Vagina (tissue), 2 donors: ENCODE measurements at places on chromosomes 16 and 17.

DNA sequence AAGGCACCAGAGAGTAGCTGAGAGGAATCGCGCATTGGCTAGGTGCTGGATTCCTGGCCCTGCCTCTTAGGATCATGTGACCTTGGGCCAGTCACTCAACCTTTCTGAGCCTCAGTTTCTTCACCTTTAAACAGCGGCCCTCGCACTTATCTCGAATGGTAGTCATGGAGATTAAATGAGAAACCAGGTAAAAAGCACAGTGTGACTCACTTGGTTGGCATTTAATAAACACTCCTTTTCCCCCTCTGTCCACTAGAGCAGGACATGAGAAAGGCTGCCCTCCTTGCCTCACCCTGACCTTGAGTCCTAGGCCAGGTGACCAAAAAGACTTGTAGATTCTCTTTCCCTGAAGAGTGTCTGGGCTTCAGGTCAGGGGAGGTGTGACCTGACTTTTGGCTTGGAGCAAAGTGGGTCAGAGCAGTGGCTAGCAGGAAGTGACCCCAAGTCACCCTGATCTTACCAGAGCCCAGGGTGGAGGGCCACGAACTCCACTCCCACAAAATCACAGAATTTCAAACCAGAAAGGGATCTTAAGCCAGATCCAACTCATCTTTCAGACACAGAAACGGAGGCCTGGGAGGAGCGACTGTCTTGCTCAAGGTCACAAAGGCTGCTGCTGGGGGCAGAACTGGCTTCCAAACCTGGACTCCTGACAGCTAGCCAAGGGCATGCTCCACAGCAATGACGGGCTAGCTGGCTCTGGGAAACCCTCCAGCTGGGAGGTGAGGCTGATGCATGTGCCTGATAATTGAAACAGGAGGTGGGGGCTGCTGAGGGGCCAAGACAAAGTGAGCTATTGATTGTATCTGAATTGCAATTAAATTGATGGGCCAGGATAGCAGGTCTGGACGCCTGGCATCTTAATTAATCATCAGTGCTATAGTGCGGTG, 65.2 kb downstream of the PIPOX start:
- no peak for DNase-seq

- DNase-seq = no peak
These were observed 290.6 kb downstream of the BCAS3 start for GRCh38 chr17:60968266-60968665.

DNA sequence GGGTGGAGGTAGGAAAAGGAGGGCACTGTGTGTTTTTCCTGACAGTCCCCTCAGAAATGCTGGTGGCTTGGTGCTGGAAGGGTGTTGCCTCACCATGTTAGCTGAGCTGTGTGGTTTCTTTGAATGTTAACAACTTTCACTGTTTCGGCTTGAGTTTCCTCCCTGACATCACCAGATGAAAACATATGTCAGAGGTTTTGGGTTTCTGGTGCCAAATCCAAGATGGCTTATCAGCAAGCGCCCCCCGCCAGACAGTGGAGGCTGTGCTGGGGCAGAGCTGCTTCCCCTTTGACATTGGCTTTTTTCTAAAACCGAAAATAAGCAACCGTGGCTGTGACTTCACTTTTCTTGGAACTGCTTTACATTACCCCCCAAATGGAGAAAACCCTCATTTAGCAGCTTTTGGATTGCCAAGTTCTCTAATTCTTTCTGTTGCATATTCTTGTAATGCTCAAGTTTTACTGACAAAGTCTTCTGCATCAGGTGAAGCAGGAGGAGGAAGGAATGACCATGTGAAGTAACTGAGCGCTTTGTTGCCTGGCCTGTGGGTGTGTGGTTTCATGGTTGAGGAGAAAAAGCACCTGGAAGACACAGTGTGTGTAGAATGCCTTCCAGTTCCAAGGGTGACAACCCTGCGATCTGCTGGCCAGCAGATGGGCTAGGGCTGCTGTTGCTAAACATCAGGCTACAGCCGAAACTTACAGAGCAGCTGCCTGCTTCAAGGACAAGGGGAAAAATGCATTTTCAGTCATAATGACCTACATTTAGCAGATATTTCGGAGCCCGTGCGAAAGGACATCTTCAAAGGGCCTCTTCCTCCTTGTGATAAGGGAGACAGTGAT, 9.7 kb downstream of the RMI2 start:
- DNase-seq = no peak

GRCh38 chr16:75265911-75266701, 14.7 kb upstream of the BCAR1 start:
- no peak for DNase-seq

- DNase-seq = no peak
These were observed 11.9 kb upstream of the PLD6 start for GRCh38 chr17:17217995-17218394.

GRCh38 chr17:82924812-82925211, 85.0 kb upstream of the ZNF750 start:
- no peak for DNase-seq

DNA sequence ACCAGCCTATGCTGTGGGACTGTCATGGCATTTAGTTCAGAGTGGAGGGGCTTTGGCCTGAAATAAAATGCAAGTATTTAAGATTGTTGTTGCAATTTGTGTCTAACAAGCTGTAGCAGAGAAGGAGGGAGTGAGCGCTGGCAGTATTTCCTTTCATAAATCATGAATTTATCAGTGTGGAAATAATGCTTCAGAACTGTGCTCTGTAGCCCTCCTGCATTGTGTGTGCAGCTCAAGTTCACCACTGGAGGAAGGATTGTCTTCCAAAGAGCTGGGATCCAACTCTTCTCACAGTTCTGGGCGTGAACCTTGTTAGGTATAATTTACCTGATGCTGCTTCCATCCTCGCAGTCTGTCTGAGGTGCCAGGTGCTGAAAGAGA, 15.1 kb downstream of the SNX11 start:
- no peak for DNase-seq

DNA sequence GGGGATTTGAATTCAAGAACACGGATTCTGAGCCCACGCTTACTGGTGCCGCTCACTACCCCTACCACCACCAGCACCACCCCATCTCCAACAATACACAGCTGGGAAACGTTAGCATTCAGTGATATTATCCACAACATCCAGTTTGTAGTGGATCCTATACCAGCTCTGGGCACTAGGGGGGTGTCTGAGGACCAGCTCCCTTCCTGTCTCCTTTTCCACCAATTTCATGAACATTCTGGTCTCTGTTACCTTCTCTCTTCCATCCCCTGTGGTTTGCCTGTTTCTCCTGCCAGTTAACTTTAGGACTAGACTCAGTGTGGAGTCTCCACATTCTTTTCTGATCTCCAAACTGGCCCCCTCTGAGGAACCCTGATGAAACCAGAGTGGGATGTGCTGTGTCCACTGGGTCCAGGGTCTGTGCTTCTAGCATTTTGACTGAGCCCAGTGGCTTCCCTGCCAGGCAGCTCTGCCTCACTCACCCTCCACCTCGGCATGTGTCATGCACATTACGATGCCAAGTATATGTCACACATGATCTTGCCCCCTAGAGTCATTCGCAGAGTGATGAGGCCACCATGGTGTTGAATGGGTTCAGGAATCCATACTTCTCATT, 187.0 kb upstream of the CDH13 start:
- no peak for DNase-seq

DNA sequence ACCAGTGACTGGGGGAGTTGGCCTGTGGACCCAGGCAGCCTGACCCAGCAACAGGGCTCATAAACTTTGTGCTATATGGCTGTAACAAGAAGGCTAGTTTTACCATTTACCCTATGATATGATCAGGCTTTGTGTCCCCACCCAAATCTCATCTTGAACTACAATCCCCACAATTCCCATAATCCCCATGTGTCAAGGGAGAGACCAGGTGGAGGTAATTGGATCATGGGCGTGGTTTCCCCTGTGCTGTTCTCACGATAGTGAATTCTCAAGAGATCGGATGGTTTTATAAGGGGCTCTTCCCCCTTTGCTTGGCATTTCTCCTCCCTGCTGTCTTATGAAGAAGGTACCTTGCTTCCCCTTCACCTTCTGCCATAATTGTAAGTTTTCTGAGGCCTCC, 111.2 kb upstream of the NLRP1 start:
- no peak for DNase-seq

DNA sequence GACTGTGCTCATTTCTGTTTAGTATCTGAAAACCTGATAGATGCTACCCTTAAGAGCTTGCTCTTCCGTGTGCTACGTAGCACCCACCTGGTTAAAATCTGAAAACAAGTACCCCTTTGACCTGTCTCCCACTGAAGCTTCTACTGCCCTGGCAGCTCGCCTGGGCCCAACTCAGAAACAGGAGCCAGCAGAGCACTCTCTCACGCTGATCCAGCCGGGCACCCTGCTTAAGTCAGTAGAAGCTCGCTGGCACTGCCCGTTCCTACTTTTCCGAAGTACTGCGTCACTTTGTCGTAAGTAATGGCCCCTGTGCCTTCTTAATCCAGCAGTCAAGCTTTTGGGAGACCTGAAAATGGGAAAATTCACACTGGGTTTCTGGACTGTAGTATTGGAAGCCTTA, 18.9 kb downstream of the NTAN1 start:
- no peak for DNase-seq
